ENCODE measurements at places on chromosomes 12 and 14.

- no peak for DNase-seq
These were observed 40.9 kb upstream of the LRIG3 start for GRCh38 chr12:58961166-58961565.

DNA sequence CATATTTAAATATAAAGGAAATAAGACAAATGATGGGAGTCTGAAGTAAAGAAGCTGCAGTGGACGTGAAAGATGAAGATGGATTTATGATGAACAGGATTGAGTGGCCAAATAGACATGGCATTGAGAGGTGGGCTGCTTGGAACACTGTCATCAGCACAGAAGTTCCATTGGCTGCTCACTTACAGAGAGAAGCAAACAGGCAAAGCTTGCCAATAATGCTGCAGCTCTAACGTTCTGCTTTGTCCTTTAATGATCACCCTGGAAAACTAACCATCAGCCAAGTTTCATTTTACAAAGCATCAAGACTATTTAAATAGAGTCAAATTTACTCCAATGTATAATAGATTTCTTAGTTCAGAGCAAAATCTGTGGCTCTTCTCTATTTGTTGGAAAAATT lies 721.4 kb downstream of the TMTC2 start:
- no peak for DNase-seq

GRCh38 chr12:115811929-115812328 lies 465.6 kb downstream of the MED13L start:
- DNase-seq, result no peak

- DNase-seq, result no peak
These were observed 357.4 kb downstream of the ATP23 start for GRCh38 chr12:58298803-58299202.

- DNase-seq, result no peak
These were observed 39.3 kb downstream of the SRRM4 start for GRCh38 chr12:119020406-119021360.

DNA sequence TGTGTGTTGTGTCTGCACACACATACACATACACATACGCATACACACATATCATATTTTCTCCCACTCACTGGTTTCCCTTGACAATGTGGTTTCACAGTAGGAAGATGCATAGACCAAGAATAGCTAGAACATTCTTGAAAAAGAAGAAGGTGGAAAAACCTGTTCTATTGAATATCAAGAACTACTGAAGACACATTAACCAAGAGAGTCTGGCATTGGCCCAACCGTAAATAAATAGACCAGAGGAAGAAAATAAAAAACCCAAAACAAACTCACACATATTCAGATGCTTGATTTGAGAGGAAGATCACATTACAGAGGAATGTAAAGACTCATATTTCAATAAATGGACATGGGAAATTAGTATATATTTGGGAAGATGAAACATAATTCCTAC lies 311.3 kb downstream of the FOXG1 start:
- no peak for DNase-seq

DNA sequence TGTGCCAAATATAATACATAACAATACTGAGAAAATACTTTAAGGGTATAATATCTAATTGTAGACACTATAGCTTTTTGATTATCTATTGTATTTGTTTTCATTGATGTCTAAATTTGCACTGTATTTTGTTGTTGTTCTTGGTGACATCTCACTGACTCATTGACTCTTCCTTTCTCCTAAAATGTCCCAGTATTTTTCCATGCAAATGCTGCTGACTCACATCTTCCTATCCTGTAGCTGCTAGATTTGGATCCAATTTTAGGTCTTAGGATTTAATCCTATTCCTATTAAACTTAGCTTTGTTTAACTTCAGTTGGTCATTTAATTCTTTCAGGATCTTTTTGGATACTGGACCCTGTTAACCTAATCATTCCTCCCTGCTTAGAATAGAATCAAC lies 148.5 kb downstream of the TMTC2 start:
- no peak for DNase-seq

GRCh38 chr14:94089479-94089878 lies 8.4 kb downstream of the IFI27L1 start:
- no peak for DNase-seq

- no peak for DNase-seq
These were observed 8.8 kb downstream of the USP15 start for GRCh38 chr12:62268956-62269355.

DNA sequence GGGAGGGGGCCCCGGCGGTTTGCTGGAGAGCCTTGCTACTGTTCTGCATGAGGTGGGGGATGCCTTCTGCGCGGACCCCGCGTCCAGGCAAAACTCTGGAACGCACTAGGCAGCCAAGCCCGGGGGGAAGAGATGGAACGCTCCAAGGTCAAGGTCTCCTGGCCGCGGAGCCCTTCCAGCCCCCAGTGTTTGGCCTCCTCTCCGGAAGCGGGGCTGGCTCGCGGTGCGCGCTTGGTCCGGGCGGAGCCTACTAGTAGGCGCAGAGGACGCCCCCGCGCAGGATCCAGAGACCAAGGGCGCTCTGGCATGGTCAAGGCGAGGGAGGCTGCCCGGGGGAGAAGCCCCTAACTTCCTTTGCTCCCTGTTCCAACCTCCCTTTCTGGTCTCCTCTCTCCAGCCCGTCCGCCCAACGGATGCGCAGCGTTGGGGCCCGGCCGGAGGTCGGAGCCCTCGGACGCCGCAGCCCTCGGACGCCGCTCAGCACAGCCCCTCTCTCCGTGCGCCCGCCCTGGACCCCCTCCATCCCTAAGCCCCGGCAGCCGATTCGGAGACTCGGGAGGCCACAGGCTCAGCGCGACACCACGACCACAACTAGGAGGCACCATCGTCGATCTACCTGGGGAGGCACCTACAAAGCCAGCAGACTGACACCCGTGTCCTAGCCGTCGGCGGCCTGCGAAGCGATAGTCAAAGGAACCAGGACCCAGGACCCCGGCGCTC lies 669 bp upstream of the KCNK13 start:
- no peak for DNase-seq

GRCh38 chr12:84247931-84248330 lies 664.7 kb downstream of the SLC6A15 start:
- DNase-seq, result no peak

- no peak for DNase-seq
These were observed 341.3 kb downstream of the SLC16A7 start for GRCh38 chr12:59937148-59937547.

DNA sequence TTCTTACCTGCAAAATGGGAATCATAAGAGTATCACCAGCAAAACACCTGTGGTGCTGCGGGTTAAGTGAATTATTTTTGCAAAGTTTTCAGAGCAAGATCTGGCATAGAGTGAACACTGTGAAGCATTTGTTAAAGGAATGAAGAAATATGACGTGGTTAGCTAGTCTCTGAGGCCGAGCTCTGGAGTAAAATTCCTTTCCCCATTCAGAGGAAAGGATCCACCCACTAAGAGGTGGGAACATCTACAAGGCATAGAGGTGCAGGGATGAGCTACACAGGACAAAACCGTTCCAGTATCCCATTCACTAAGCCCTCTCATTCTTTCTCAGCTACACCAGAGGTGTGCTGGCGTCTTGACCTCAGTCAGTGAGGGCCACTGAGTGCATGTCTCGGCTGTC lies 48.5 kb downstream of the JAG2 start:
- DNase-seq, result no peak

DNA sequence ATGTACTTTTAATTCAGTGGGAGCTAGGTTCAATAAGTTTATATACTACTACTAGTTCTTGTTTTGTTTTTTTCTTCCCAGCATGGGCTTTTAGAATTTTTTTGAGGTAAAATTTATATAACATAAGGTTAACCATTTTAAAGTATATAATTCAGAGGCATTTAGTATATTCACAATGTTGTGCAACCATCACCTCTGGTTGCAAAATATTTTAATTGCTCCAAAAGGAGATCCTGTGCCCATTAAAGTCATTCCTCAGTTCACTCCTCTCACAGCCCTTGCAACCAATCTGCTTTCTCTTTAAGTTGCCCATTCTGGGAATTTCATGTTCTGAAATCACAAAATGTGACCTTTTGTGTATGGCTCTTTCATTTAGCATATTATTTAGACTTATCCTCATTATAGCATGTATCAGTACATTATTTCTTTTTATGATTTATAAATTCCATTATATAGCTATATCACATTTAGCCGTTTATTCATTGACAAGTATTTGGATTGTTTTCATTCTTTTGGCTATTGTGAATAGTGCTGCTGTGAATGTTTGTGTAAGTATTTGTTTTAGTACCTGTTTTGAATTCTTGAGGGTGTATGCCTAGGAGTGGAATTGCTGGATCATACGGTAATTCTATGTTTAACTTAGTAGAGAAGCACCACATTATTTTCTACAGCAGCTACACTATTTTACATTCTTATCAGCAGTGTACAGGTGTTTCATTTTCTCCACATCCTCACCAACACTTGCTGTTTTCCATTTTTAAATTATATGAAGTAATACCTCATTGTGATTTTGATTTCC lies 59.1 kb downstream of the ARHGAP5 start:
- no peak for DNase-seq

- DNase-seq, result no peak
These were observed 289.8 kb upstream of the RTL1 start for GRCh38 chr14:101193106-101193844.

- no peak for DNase-seq
These were observed 36.5 kb downstream of the FOS start for GRCh38 chr14:75315144-75315543.

All from T-helper 17 cell (primary cell).